ENCODE measurements at places on chromosomes 6 and 20. TPM values are rescaled to one million over a fixed set of nuclear protein-coding genes. Genes with fewer than 3 reads are reported as not detected.

Gene TMEM217
- 5.4 TPM for total RNA-seq

GRCh38 chr6:90610751-90611542, 24.1 kb upstream of the MAP3K7 start:
- peak; percentile 53 for DNase-seq

Gene IPCEF1
- total RNA-seq = 18.8 TPM

DNA sequence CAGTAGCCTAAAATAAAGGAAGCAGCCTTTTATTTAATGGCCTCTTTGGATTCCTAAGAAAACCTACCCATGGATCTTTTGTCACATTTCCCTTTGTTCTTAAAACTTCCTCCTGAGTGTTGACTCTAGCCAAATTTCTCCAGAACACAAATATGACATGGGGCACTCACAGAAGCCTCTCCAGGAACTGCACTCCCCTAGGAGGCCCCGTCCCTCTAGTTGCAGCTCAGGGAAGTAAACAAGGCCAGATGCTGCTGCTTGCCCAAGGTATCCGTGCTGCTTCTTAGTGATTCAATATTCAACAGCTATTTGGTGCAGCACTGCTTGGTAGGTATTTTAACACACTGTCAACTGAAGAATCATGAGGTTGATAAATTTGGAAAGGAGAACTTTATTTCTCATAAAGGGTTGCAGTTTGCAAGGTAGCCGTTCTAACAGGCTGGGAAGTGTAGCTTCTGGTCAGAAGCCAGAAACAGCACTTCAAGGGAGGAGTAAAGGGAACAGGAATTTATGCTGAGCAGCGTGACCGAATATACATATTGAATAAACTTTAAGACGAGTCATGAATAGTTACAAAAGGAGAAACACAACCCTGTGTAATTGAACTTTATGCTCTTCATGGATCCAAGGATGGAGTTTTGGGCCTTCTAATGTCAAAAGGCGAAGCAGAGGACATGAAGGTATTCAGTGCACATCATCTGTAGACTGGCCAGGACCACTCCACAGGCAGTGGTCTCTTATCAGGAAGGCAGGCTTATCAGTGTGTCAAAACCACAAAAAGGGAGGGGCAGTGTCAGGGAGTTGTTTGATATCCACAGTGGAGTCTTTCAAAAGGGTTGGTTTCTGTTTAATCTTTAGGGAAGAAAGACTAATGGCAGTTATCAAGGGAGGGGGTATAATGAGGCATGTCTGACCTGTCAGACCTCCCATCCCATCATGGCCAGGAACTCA, 63.3 kb downstream of the CD24 start:
- DNase-seq = peak; percentile 8

DNA sequence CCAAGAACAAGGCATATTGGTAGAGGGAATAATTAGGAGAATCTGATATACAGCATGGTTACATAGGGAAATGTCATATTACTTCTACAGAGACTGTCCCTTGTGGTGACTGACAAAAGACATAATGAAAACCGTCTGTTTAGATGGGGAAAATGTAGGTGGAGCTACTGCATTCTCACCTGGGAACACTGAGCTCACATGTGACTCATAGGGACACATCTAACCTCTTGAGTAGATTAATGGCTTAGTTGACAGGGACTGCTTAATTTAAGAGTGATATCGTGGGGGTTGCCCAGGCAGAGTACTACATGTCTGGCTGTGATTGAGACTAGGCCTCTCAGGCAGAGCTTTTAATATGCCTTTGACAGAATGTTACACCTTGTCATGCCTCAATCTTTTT, 235.3 kb upstream of the ZFP64 start:
- no peak for DNase-seq

DNA sequence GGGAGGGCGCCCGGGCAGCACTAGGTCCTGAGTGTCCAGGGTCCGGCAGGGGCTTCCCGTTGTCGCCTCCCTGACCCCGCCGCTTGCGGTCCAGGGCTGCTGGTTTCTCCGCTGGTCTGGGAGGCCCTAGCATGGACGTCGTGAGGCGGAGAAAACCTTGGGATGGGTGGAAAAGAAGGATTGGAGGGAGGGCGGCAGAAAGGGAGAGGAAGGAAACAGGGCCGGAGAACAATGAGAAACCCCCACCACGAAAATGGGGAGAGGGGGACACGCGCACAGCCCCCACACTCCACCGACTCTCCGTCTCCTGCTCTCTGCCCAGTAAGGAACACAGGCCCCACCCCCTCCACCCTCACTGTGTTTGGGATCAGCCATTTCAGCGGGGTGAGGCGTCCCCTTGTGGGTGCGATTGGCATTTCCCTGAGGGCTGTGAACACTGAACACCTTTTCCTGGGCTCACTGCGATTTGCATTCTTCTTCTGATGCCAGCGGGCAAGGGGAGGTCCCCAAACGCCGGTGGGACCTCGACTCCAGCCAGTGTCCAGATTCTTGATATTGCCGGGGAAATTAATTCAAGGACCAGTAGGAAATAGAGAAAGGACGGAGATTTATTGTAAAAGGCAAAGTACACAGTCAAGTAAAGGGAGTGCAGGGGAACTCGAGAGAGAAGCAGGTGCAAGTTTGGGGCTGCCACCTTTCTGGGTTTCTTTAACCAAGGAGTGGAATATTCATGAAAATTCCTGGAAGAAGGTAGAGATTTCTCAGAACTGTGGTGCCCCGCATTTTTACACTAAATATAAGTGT, 3.3 kb upstream of the RAET1G start:
- peak; percentile 93 for DNase-seq

DNA sequence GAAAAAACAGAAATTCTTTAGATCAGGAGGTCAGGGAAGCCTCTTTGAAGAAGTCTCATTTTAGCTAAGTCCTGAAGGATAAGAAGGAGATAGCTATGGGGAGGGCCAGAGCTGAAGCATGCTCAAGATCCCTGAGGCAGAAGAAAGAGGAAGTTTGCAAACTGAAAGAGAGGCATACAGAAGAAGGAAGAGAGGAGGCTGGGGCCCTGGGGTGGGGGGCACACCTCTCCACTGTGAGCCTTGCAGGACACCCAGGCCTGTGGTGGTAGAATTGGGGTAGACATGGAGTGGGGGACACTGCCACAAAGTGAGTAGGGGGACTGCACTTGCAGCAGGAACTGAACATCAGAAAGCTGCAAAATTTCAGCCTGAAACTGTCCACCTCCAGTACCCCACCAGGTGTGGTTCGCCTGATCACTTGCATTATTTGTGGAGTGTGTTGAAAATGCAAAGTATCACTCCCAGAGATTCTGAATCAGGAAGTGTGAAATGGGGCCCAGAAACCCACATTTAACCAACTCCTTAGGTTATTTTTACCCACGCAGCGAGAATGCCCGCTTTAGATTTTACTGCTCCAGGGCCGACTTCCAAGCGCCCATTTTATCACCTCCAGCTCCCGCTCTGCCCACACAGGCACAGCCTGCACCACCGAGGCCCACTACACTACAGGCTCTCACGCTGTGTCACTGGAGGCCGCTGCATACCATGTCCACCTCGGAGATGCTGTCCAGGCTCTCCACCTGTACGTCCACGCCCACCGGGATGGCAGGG, 44.0 kb downstream of the GABRR2 start:
- no peak for DNase-seq

DNA sequence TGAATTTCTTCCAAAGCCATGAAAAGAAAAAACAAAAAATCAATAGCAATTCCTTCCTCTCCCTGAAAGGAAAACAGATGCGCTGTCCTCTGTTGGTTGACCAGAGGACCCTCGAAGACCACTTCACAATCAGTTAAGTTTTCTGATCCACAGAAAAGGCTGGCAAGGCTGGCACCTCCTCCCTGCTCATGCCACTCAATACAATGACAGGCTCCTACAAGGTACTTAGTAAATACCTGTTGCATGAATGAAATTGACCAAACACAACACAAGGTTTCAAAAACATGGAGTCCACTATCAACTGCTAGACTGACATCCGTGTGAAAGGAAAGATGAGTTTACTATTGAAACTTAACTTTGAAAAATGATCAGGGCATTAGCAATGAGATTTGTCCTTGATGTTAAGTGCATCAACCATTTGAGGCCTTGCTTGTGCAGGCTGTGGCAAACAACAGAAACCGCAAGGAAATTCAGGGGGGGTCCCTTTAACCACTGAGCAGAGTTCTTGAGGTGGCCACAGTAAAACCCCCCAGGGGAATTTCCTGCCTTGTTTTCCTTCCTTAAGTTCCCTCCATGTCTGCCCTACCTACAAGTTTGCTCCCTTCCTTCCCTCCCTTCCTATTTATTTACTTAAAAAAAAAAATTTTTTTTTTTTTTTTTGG, 27.9 kb upstream of the RTF2 start:
- no peak for DNase-seq

Gene PCED1A
- 30.9 TPM for total RNA-seq
